ENCODE measurements at places on chromosomes 5 and 9.

DNA sequence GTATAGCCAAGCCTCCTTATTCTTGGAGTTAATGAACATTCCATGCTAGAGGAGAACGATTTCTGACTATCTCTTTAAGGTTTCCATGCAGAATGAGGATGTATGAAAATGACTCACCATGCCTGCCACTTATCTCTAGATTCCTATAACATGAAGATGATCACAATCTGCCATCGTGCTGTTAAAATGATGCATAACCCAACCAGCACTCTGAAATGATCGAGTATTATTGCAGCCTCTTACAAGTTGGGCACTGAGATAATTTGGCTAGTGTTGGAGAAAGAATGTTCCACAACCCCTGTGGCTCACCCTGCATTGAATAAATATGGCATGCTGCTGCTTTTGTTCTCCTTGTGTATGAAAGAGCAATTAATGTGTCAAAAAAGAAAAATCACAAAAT lies 1143.6 kb upstream of the WWC1 start:
- no peak for DNase-seq

DNA sequence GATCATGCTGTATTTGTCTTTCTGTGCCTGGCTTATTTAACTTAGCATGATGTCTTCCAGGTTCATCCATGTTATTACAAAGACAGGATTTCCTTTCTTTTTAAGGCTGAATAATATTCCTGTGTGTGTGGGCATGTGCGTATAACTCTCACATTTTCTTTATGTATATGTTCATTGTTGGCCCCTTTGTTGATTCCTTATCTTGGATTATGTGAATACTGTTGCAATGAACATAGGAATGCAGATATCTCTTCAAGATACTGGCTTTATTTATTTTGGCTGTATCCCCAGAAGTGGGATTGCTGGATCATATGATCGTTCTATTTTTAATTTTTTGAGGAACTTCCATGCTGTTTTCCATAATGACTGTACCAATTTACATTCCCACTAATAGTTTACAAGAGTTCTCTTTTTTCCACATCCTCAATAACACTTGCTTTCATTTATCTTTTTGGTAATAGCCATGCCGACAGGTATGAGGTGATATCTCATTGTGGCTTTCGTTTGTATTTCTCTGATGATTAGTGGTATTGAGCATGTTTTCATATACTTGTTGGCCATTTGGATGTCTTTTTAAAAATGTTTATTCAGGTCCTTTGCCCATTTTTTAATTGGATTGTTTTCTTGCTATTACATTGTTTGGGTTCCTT lies 38.0 kb downstream of the CREBRF start:
- DNase-seq = no peak

GRCh38 chr9:1916655-1917054 lies 98.5 kb upstream of the SMARCA2 start:
- DNase-seq = no peak

GRCh38 chr5:137199201-137199600 lies 299.9 kb downstream of the SPOCK1 start:
- no peak for DNase-seq

DNA sequence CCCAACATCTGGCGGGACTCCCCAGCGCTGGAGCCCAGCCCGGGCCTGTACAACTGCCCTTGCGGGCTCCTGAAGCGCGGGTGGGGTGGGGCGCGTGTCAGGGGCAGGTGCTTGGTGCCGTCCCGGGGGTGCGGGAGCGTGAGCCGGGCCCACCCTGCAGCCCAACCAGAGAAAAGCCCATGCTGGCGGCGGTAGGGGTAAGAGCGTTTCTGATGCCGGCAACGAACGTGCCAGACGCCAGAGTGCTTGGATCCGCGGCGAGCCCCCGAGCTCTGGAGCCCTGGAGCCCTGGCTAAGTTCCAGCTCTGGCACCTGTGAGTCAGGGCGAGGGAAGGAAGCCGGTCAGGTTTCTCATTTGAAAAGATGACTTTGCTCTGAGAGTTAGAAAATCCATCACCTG lies 58.0 kb downstream of the ZNF510 start:
- DNase-seq = peak; percentile 49

GRCh38 chr5:117769877-117770276 lies 1195.3 kb upstream of the SEMA6A start:
- no peak for DNase-seq

DNA sequence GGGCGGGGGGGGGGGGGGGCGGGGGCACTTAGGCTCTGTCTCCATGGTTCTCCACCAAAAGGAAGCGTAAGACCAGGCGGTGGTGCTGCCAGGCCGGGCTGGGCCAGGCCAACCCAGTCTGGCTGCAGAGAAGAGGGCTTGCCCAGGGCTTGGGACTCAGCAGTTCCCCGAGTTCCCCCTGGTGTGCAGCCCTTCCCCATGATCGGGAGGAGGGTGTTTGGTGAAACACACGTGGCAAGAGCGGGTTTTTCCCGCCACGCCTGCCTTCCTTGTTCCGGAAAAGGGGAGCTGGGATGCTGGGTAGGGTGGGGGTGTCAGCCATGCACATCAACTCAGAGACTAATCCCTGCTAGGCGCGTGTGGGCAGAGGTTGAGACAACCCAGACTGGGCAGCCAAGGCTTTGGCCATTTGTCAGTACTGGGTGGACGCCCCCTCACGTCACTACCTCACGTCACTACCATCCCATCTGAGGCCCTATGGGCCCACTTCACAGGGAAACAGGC lies 32.9 kb downstream of the PRRX2 start:
- DNase-seq = no peak

DNA sequence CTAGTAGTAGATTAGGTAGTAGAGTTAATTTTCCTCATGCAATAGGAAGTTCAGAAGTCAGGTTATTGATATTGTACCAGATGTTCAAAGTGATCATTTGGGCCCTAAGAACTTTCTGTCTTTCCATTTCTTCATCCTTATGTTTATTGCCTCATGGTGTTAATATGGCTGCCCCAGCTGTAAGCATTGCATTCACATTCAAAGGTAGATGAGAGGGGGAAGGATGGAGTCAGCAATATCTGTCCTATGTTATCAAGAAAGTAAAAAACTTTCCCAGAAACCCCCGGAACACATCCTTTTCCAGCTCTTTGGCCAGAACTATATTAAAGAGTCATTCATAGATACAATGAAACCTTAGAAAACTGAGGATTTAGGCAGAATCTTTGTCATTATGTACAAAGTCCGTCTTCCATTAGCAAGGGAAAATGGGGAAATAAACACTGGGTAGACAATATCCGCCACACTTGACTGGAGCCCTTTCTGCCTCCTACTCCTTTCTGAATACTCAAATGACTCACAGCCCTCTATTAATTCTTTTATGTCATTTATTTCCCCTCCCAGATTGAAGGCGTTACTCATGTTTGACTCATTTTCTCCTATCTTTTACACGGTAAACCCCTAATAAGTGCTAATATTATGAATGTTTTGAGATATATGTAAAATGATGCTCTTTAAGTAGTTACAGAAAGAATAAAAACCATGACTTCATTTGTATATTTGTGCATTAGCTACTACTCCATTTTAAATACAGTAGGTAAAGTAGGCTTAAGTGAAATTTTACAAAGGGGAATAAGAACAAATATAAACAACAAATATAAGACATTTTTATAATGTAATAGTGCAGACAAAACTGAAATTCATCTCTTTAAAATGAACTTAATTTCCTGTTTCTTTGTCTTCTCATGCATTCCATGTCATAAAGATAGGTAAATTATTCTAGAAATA lies 127.6 kb downstream of the SLF1 start:
- no peak for DNase-seq

DNA sequence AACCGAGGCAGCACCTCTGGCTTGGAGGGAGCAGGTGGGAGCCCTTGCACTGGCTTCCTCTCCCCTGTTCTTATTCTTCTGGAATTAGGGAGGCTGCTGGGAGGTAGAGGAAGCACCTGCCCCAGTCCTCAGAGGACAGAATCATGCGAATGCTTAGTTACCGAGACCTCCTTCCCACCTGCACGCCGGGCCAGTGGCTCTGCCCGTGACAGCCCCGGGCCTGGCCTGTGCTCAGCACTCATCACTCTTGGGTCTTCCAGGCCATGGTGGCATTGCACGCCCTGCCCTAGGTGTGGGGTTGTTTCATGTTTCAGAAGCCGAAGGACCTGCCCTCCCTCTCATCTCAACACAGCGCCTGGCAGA lies 45.3 kb upstream of the NKD2 start:
- DNase-seq = no peak

DNA sequence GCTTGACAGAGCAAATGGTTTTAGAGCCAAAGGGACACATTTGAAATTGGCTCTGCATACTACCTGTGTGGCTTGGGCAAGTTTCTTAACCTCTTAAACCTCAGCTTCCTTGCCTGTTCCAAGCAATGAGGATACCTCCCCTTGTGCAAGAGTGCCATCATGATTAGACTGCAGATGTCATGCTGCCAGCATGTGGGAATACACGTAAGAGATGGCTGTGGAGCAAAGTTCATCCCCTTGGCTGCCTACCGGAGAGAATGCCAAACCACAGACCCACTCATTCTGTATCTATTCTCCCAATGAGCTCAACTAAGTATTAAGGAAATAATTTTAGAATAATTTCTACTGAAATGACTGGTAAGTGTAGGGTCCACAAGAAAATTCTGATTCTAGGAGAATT lies 101.3 kb downstream of the WDR41 start:
- no peak for DNase-seq

Data from retina (tissue), 1 donor.